Stimulated activated CD4-positive, alpha-beta T cell treated with anti-CD3 and anti-CD28 coated beads, TNF-alpha, amount 100 ng/mL, for 48 hours (primary cell): ENCODE measurements at places on chromosomes 2 and 18.

GRCh38 chr2:222945887-222946286, 85.1 kb downstream of the ACSL3 start:
- DNase-seq: no peak

DNA sequence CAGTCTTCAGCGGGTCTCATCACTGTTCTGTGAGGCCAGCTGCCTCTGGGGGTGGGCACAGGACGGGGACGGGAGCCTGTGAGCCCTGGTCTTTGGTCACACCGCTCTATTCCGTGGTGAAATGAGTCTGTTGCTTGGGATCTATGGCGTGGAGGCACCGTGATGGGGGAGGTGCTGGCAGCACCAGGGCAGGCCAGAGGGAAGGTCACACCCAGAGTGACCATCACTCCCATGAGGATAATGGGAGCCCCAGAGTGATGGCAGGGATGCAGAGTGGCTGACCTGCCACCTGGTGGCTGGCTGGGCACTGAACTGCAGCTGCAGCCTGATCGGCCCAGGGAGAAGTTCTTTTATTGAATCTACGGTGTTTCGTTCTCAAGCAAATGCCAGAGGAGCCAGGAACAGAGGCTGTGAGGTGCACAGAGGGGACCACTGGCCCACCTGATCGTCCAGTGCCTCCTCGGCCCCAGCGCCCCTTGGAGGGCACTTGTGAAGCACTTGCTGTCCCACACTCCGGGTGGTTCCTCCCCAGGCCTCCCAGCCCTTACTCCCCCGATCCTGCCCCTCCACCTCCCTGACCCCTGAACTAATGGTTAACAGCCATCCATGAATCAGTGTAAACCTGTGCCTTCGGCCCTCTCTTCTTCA, 17.9 kb downstream of the KCNIP3 start:
- no peak for DNase-seq

DNA sequence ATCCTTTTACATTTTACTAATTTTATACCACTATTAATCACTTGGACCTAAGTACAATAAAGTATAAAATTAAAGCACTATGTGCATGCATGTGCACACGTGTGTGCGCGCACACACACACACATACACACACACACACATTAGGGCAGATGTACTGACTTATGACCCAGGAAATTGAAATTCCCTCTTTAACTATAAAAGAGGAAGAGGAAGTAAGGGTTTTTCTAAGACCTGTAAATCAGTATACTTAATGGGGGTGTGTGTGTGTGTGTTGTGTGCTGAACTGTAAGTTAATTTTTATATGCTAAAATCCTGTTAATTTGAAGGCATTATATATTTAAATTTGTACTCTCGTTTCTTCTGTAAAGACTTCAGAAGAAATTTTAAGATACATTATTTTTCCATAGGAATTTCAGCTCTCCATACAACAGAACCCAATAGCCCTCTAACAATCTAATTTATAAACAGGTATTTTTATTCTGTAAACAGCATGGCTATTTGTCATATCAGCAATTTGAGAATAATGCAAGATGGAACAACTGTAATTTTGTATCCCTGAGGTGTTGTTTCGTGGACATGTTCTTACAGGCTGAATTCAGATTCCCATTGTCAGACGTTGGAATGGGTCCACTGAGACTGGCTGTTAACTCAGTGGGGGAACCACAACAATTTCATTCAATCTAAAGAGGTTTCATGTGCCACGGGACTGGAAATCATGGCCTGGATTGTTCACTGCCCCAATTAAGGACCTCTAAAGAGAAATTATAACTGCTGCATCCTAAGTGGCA, 90.9 kb downstream of the PLA2R1 start:
- DNase-seq: no peak

- DNase-seq: no peak
Measured at GRCh38 chr2:177574356-177574755, 181.8 kb downstream of the AGPS start.

DNA sequence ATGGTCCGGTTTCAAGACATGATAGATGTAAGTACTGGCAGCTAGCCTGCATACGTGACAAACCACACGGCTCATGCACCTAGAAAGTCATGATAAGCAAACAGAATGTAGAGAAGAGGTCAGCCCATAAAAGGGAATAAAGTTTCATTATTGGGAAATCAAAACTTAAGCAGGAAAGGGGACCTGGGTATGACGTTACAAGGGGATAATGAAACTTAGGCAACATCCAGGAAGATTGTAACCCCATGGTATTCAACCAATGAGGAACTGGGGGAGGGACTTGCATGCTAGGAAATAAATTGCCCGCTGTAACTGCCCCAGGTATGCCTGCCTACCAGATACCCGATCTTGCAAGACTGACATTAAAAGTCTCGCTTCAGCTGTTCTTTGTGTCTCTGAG, 1679.0 kb downstream of the SUCLG1 start:
- DNase-seq: no peak

DNA sequence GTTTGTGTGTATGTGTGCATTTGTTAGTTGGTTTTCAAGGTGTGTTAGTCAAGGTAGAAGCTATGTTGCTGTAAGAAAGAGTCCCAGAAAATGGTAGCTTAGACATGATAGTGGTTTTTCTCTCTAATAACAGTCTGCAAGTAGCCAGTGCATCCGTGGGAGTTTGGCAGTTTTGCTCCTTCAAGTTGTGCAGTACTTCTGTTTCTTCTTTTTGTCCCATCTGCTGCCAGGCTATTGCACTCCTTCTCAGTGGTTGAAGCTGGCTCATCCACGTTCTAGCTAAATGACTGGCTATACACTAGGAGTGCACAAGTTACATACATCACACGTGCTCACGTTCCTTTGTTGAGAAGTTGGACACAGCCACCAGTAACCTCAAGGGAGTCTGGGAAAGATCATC, 134.7 kb downstream of the ASXL3 start:
- no peak for DNase-seq

- no peak for DNase-seq
Measured at GRCh38 chr18:22975508-22975907, 42.4 kb downstream of the RBBP8 start.

DNA sequence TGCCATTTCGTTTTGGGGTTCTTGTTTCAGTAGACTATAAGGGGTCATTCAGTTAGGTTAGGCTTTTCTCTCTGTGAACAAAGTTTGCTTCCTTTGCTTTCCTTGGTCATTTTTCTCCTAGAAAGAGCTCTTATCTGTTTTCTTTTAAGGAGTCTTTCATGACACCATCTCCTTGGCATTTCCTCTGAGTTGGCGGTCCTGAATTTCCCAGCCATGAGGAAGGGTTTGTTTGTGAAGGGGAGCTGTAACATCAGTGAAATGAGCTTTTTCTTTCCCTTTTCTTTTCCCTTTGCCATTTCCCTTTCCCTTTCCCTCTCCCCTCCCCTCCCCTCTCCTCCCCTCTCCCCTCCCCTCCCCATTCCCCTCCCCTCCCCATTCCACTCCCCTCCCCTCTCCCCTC, 61.7 kb downstream of the MAP4K4 start:
- DNase-seq: no peak

DNA sequence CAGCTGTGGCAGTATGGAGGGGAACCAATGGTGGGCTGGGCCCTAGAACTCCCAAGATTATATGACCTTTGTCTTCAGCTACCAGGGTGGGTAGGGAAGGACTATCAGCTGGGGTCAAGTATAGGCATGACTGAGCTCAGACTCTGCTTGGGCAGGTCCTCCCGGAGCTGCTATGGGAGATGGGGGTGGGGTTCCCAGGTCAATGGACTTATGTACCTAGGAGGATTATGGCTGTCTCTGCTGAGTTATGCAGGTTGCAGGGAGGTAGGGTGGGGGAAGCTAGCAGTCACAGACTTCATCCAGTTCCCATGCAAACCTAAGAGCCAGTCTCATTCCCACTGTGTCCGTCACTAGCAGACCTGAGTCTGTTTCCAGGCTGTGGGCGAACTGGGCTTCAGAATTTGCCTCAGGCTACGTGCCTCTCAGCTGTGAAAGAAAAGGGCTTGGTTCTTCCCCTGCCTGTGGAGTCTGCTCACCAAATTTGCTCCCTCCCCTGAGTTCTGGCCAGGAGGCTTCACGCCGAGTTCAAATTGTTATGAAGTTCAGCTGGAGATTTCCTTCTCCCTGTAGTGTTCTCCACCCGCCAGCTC, 985.8 kb upstream of the NRXN1 start:
- DNase-seq: no peak

DNA sequence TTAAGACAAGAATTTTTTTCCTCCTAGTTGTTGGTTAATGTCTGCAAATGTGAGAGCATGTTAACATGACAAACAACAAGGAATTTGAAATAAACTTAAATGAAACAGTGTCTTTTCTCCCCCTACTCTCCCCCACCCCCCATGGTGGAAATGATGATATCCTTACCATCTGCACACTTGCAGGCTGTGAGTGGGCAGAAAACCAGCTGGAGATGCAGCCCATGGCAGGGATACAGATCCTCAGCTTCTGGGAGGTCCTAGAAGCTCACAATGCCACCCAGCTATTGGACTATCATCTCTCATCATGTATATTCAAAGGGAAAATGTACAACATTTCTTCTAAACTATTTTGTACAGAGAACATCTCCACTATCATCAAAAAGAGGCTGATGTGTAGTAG, 196.8 kb downstream of the SLC8A1 start:
- no peak for DNase-seq

GRCh38 chr2:1969701-1970015, 225.3 kb upstream of the PXDN start:
- no peak for DNase-seq

- DNase-seq: no peak
Measured at GRCh38 chr18:60060026-60060425, 160.2 kb downstream of the PMAIP1 start.

DNA sequence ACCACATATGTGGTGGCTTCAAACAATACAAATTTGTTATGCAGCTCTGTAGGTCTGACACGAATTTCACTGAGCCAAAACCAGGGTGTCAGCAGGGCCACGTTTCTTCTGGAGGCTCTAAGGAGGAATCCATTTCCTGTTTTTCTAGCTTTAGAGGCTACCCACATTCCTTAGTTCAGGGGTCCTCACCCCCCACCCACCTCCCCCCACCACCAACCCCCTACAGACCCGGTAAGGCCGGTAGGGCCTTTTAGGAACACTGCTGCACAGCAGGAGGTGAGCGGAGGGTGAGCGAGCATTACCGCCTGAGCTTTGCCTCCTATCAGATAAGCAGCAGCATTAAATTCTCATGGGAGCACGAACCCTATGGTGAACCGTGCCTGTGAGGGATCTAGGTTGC, 10.6 kb upstream of the SLC39A10 start:
- DNase-seq: no peak

GRCh38 chr2:110854355-110855081, 122.1 kb downstream of the ACOXL start:
- no peak for DNase-seq

DNA sequence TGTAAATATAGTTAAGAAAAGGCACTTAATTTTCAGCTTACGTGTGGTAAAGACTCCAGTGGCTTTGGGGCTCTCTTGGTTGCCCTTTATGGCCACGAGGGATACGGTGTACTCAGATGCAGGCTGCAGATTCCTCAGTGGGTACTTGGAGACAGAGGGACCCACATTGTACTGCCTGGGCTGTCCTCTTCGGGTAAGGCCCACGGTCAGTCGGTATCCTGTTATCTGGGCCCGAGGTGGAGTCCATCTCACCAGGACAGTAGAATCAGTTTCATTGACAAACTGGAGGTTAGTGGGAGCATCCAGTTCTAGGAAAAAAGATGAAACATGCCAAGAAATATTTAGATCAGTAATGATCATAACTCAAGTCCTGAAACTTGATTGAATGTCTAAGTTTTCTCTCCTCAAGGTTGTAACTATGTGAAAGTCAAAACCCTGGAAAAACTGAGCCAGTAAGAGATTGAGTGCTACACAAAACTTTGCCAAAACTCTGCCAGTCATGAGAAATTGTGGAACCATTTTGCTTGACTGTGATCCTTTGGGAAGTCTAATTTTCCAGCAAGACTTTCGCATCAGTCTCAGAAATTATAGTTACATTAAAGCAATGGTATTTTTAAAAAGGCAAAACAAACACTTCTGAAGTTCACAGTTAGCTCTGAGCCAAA, 31.4 kb downstream of the FN1 start:
- DNase-seq: no peak

DNA sequence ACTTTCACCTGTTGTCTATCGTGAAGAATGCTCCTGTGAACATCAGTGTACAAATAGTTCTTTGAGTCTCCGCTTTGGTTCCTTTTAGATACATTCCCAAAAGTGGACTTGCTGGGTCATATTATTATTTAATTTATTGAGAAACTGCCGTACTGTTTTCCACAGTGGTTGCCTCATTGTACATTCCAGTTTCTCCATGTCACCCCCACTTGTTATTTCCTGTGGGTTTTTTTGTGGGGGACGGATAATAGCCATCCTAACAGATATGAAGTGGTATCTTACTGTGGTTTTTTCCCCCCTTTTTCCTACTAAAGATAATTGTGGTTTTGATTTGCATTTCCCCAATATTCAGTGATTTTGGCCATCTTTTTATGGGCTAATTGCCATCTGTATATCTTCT, 53.8 kb downstream of the SMCHD1 start:
- no peak for DNase-seq

GRCh38 chr2:217827430-217828201, 175.2 kb downstream of the TNS1 start:
- DNase-seq: no peak

DNA sequence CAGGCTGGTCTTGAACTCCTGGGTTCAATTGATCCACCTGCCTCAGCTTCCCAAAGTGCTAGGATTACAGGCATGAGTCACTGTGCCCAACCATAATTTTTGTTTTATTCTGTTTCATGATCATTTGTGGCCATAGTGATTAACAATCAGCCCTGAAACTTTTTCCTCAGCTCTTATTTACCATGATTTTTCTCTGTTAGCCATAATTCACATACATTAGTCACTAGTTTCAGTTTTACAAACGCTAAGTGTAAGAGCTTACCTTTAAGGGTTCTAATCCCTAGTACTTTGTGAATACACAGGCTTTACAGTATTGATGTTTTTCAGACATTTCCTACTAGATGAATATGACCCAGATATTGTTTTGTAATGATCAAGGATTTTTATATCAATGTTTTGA, 216.1 kb downstream of the DPP4 start:
- no peak for DNase-seq

DNA sequence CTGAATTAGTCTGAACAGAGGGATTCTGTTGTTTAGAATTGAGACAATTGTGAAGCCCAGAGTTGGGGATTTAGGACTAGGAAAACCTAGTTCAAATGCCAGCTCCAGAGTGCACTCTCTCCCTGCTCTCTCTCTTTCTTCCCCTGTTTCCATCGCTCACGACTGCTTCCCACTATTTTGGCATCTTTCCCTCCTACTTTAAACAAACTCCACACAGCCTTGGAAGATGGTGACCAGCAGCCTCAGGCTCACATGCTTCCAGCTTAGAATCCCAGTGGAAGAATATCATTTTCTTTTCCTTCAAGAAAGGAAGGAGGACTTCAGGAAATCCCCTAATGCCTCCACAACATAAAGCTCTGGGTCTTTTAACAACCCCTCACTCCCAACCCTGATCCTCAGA, 6.1 kb upstream of the DNMT3A start:
- no peak for DNase-seq
